ENCODE measurements at places on chromosomes 16 and 17. TPM values are rescaled to one million over a fixed set of nuclear protein-coding genes. Genes with fewer than 3 reads are reported as not detected.
A peak's percentile ranks its signal among the peaks of the same experiment; 100 is the strongest.

Gene MYH1
- total RNA-seq, result not detected

DNA sequence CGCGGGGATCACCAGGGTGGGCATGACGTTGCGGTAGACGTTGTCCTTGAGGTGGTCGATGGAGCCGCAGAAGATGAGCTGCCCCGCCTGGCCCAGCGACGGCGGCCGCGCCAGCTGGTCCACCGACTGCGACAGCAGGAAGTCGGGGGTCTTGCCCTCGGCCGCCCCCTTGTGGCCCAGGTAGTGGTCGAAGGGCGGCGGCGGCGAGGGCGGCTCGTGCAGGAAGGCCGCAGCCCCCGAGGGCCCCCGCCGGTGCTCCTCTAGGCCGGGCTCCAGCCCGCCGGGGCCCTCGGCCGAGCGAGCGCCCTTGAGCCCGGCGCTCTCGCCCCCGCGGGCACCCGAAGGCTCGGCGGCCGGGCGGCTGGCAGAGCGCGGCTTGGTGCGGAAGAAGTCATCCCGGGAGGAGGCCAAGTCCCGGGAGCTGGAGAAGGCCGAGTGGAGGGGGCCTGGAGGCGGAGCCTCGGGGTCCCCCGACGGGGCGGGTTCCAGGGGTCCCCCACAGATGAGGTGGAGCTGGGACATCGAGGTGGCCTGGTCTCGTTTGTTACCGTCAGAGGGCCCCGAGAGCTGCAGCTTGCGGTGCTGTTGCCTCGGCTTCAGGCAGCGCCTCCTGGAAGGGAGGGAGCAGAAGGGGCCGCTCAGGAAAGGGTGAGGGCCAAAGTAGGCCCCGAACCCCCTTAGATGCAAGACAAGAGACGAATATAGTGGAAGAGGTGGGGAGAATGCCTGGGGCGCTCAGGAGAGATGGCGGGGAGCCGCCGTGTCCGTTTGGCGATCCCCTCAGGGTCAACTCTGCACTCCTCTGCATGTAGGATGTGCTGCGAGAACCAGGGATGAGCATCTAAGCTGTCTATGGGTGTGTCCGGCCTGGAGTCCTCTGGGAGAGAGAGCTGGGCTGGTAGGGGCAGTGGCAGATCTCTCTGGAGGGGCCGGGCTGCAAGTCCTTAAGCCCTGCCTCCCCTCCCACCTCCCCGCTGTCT, 8.8 kb downstream of the FAM171A2 start:
- H3K4me1 ChIP-seq, result no peaks in the 10 kb centered on the region
- H3K27ac ChIP-seq, result no peak overlapping the region
- no peak overlapping the region for H3K4me3 ChIP-seq
- H3K36me3 ChIP-seq, result peaks cover 4% of the 10 kb centered on the region

- no peaks in the 10 kb centered on the region for H3K36me3 ChIP-seq
- DNase-seq, result no peak
- no peaks in the 10 kb centered on the region for H3K4me1 ChIP-seq
- H3K27me3 ChIP-seq, result no peaks in the 10 kb centered on the region
- H3K27ac ChIP-seq, result no peak overlapping the region
- no peak overlapping the region for H3K4me3 ChIP-seq
Measured at GRCh38 chr17:68835071-68835470, 120.1 kb downstream of the ABCA8 start.

Gene ALDH3A1
- total RNA-seq, result 0.86 TPM

- no peaks in the 10 kb centered on the region for H3K4me1 ChIP-seq
- DNase-seq, result no peak
- H3K4me3 ChIP-seq, result no peak overlapping the region
- H3K27ac ChIP-seq, result no peak overlapping the region
- no peaks in the 10 kb centered on the region for H3K36me3 ChIP-seq
Measured at GRCh38 chr16:78729687-78730086, 630.2 kb downstream of the WWOX start.

DNA sequence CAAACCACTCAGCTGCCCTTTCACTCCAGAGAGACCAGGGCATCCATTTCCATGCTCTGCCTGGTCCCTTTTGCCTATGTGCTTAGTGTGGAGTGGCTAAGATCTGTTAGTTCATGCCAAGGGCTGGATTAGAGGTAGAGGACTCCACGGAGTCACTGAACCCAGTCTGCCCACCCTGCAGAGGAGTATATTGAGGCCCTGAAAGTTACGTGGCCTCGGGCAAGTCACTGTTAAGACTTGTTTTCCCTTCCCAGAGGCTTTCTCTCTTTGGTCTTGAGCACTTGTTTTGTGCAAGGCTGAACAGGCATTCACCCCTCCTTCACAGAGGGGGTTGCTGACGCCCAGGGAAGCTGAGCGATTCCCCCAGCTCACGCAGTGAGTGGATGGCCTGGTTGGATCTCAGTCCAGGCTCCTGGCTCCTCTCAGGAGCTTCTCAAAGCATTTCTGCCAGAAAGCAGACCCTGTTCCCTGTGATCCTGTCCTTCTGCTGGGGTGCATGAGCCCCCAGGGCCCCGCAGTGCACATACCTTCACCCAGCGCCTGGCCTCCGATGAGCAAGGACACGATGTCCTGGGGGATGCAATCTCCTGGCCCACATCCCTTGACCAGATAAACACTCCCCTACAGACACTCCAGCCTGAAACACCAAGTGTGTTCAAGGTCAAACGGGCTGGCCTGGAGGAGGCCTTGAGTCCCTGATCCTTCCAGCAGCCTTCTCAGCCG, 153.4 kb upstream of the GSE1 start:
- H3K4me1 ChIP-seq, result peaks cover 17% of the 10 kb centered on the region
- H3K27me3 ChIP-seq, result peaks cover 8% of the 10 kb centered on the region
- no peak overlapping the region for H3K27ac ChIP-seq
- H3K36me3 ChIP-seq, result no peaks in the 10 kb centered on the region
- DNase-seq, result no peak
- no peak overlapping the region for H3K4me3 ChIP-seq

DNA sequence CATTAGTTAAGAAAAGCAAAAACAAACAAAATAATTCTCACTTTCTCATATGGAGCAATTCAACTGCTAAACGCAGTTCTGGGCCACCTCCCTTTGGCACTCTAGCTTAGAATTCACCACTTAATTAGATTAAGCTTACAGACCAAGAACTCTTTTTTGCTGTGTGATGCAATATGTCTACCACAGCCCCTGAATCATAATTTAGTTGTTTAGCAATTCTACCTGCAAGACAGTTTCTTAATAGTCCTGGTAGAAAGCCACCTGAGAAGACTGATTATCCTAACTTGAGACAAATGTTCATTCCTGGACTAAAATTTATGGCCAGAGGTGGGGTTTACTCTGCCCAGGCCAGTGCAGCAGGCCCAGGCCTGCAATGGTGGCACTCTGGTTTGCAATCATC, 205.9 kb downstream of the HS3ST3A1 start:
- H3K4me3 ChIP-seq, result no peak overlapping the region
- no peaks in the 10 kb centered on the region for H3K36me3 ChIP-seq
- no peaks in the 10 kb centered on the region for H3K27me3 ChIP-seq
- H3K27ac ChIP-seq, result no peak overlapping the region

- no peaks in the 10 kb centered on the region for H3K36me3 ChIP-seq
- no peaks in the 10 kb centered on the region for H3K4me1 ChIP-seq
- H3K27ac ChIP-seq, result no peak overlapping the region
- H3K4me3 ChIP-seq, result no peak overlapping the region
Measured at GRCh38 chr16:13231365-13231764, 330.0 kb downstream of the SHISA9 start.

DNA sequence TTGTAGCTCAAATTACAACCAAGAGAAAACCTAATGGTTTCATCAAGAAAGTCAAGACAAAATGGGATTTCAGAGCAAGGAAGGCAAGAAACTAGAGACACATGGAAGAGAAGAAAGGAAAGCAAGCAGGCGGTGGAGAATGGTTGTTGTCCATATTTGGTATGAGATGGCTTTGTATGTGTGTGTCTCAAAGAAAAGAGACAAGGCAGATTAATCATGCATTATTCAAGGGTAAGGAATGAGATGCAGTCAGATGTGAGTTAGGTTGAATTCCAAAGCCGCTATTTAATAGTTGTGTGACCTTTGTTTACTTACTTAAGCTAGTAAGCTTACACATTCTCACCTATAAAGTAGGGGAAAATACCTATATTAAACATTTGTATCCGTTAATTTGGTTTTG, 1029.6 kb downstream of the CDH11 start:
- DNase-seq, result no peak
- H3K36me3 ChIP-seq, result no peaks in the 10 kb centered on the region
- H3K27ac ChIP-seq, result no peak overlapping the region

Gene MT1E
- 383 TPM for total RNA-seq

DNA sequence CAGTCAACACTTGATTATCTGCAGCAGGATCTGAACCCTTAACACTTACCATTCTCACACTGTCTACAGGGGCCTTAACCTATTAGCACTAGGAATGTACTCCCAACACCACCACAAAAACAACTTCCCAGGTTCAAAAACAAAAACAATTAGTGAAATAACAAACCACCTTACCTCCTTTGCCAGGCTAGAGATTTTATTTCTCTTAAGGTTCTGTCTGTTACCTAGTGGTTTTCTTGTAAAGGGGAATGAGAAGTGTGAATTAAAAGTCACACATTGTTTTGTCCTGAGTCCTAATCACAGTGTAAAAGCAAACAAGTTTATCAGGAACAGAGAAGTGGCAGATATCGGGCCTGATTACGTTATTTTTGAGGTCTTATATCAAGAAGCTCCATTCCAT, 9.7 kb downstream of the SMARCE1 start:
- H3K27me3 ChIP-seq, result no peaks in the 10 kb centered on the region
- H3K27ac ChIP-seq, result no peak overlapping the region
- no peak overlapping the region for H3K4me3 ChIP-seq
- DNase-seq, result no peak
- no peaks in the 10 kb centered on the region for H3K4me1 ChIP-seq
- peaks cover 75% of the 10 kb centered on the region for H3K36me3 ChIP-seq

Gene KCNH4
- not detected for total RNA-seq

Gene MYH2
- not detected for total RNA-seq

DNA sequence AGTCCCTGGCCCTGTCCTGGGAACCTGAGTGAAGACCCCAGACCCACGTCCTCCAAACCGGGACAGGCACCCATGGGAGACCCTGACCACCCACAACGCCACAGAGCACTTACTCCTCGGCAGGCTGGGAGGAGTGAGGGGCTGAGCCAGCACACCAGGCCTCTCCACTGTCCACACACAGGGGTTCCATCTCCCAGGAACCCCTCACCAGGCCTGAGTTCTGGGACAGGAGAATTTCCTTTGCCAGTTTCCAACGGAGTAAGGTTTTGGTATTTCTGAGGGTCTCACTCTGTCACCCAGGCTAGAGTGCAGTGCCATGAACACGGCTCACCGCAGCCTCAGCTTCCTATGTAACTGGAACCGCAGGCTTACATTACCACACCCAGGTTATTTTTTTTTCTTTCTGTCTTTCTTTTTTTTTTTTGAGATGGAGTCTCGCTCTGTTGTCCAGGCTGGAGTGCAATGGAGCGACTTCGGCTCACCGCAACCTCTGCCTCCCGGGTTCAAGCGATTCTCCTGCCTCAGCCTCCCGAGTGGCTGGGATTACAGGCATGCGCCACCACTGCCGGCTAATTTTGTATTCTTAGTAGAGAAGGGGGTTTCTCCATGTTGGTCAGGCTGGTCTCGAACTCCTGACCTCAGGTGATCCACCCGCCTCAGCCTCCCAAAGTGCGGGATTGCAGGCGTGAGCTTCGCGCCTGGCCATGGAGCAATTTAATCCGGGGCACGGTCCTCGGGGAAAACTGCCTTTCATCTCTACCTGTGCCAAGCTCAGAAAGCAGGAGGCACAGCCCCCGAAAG, 1.6 kb downstream of the PGAP6 start:
- DNase-seq, result no peak
- no peaks in the 10 kb centered on the region for H3K36me3 ChIP-seq
- peak overlapping the region; percentile 32 for H3K27ac ChIP-seq
- peak overlapping the region; percentile 55 for H3K4me3 ChIP-seq
- peaks cover 6% of the 10 kb centered on the region for H3K4me1 ChIP-seq
